ENCODE measurements at places on chromosomes 12 and 14. TPM values are rescaled to one million over a fixed set of nuclear protein-coding genes. Genes with fewer than 3 reads are reported as not detected.

- no peak for DNase-seq
Observed at GRCh38 chr12:20653871-20654270, 41.3 kb upstream of the SLCO1C1 start.

DNA sequence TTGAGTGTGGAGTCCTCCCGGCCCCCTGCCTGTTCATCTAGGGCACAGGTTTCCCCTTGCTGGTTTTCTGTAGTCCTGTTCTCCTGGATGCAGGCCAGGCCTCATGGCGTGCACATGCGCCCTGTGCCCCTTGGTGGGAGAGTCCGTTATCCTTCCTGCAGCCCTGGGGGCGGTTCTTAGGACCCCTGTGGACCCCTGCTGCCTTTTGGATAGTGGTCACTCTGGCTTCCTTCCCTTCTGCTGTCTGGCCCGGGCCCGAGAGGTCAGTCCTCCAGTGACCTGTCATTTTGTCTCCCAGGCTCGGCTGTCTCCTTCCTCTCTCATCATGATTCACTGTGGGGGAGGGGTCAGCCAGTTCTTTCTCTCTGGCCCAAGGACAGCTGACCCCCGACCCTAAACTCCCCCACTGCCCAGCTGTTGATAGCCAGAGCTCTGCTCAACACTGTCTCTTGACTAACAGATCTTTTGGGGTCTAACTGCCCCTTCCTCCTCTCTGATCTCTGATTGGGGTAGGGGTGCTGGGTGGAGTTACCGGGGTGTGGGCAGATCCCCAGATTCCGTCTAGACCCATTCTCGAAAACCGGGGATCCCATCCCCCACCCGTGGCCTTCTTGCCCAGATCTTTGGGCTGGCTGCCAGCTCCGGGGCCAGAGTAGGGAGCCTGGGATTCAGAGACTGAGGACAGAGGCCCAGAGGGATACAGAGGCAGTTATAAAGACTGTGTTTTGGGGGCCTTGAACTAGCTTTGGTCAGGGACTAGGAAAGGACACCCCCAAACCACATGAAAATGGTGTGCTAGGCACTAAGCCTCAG lies 7.0 kb downstream of the CCND2 start:
- DNase-seq = peak; percentile 38

DNAJC22 gene
- 0.62 TPM for total RNA-seq

- no peak for DNase-seq
Observed at GRCh38 chr12:166425-167075, 47.4 kb downstream of the SLC6A12 start.

EXD2 gene
- 6.1 TPM for total RNA-seq

FAM186B gene
- total RNA-seq = 0.18 TPM

CCNB1IP1 gene
- total RNA-seq = 49.8 TPM
